ENCODE measurements at places on chromosomes 12 and 14.

- DNase-seq: no peak
Observed at GRCh38 chr14:69573205-69573830, 1.4 kb downstream of the CCDC177 start.

GRCh38 chr12:66279123-66279712 lies 23.1 kb upstream of the HELB start:
- no peak for DNase-seq

- no peak for DNase-seq
Observed at GRCh38 chr14:54353266-54353665, 43.5 kb upstream of the CDKN3 start.

- no peak for DNase-seq
Observed at GRCh38 chr12:124401704-124402221, 106.9 kb downstream of the RFLNA start.

DNA sequence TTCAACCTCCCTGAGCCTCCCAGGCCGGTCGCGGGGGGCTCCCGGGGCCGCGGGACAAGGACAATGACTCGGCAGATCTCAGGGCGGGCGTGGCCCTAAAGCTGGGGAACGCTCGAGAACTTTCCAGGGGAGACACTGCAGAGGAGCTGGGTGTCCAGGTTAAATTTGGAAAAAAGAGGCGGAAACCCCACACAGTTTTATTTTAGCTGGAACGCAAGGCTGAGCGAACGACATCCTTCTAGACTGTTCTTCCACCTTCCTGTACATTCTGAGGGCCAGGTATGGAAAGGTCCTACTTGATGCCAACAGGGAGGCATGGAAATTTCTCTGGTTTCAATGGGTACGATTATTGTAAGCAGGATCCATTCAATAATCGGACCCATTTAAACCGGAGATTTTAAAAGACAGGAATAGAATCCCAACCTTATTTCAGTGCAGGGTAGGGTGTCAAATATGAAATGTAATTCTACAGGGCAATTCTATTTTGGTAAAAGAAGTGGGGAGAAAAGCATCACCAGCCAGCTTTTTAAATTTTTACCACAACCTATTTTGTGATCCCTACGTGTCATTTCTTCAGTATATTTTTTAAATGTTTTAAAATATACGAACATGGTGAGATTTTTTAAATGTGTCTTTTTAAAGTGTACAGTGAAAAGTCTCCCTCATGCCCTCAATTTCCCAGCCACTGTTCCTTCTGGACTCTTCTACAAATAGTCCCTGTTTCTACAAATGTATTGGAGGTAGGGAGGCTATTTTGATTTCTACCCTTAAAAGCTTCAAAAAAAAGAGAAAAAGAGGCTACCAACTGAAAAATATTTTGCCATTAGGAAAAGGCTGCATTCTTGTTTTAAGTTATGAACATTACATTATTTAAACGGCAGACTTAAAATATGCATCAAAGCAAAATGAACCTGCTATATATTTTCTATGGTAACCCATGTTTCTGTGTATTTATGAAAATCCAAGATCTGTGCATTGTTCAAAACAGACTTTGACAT lies 1.1 kb upstream of the UBC start:
- no peak for DNase-seq

DNA sequence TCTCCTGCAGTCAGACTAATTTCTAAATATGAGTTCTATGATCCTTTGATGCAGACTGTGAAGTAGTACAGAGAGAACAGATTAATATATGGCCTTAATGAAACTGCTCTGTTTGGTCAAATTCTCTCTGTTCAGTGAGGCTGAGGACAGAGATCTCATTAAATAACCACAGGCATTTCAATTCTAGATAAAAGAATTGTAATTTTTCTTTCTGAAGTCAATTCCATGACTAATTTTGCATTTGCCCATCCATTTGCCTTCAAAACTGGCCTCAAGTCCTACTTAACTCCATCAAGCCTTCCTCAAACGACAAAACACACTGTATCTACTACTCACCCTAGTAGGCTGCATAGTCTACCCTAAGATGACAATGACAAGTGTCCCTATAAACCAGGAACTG lies 67.1 kb downstream of the DUSP16 start:
- no peak for DNase-seq

GRCh38 chr14:24456980-24457379 lies 14.4 kb upstream of the SDR39U1 start:
- DNase-seq: no peak

DNA sequence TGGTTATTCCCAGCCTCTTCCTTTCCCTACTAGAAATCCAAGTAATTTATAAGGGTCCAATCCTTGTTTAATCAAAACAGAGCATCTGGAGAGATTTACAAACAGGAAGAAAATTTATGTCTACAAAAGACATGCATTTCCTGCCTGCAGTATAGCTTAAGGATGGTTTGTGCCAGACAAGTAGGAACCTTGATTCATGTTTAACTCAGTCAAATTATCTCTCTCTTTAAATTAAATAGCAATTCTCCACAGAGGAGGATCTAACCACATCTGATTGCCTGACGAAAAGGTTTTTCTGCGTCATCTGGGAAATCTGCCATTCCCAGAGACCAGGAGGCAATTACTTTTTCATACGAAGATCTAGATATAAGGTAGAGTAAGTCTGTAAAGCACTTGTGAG lies 105.2 kb downstream of the ZFC3H1 start:
- no peak for DNase-seq
